ENCODE measurements at places on chromosomes 16 and 17.

- peaks cover 38% of the 10 kb centered on the region for H3K4me1 ChIP-seq
- peak overlapping the region; percentile 68 for H3K4me3 ChIP-seq
- no peaks in the 10 kb centered on the region for H3K27me3 ChIP-seq
- H3K27ac ChIP-seq: peak overlapping the region; percentile 78
- H3K36me3 ChIP-seq: no peaks in the 10 kb centered on the region
- DNase-seq: no peak
Measured at GRCh38 chr17:21283482-21284318, 811 bp upstream of the MAP2K3 start.

- no peaks in the 10 kb centered on the region for H3K36me3 ChIP-seq
- no peaks in the 10 kb centered on the region for H3K27me3 ChIP-seq
- no peak overlapping the region for H3K27ac ChIP-seq
- H3K4me1 ChIP-seq: peaks cover under 1% of the 10 kb centered on the region
Measured at GRCh38 chr17:9232155-9232475, 210.8 kb downstream of the NTN1 start.

- no peak overlapping the region for H3K4me3 ChIP-seq
- H3K4me1 ChIP-seq: no peaks in the 10 kb centered on the region
- no peak for DNase-seq
- no peaks in the 10 kb centered on the region for H3K36me3 ChIP-seq
Measured at GRCh38 chr16:78591682-78592103, 492.2 kb downstream of the WWOX start.

GRCh38 chr17:40561871-40562611 lies 3.2 kb downstream of the CCR7 start:
- H3K4me1 ChIP-seq: peaks cover 65% of the 10 kb centered on the region
- H3K27ac ChIP-seq: peak overlapping the region; percentile 99
- H3K4me3 ChIP-seq: peak overlapping the region; percentile 90
- peak; percentile 72 for DNase-seq

GRCh38 chr16:52090080-52090479 lies 456.9 kb downstream of the TOX3 start:
- H3K27me3 ChIP-seq: no peaks in the 10 kb centered on the region
- H3K27ac ChIP-seq: no peak overlapping the region
- no peaks in the 10 kb centered on the region for H3K4me1 ChIP-seq
- H3K4me3 ChIP-seq: no peak overlapping the region
- DNase-seq: no peak
